ENCODE measurements at places on chromosomes 7 and 10.

GRCh38 chr7:37448011-37448635 lies 541 bp downstream of the ELMO1 start:
- DNase-seq, result peak; percentile 29

- no peak for DNase-seq
Measured at GRCh38 chr7:22277375-22277774, 79.6 kb downstream of the RAPGEF5 start.

GRCh38 chr7:30911133-30911532 lies 520 bp upstream of the AQP1 start:
- DNase-seq, result no peak

- no peak for DNase-seq
Measured at GRCh38 chr7:42192851-42193461, 44.1 kb downstream of the GLI3 start.

DNA sequence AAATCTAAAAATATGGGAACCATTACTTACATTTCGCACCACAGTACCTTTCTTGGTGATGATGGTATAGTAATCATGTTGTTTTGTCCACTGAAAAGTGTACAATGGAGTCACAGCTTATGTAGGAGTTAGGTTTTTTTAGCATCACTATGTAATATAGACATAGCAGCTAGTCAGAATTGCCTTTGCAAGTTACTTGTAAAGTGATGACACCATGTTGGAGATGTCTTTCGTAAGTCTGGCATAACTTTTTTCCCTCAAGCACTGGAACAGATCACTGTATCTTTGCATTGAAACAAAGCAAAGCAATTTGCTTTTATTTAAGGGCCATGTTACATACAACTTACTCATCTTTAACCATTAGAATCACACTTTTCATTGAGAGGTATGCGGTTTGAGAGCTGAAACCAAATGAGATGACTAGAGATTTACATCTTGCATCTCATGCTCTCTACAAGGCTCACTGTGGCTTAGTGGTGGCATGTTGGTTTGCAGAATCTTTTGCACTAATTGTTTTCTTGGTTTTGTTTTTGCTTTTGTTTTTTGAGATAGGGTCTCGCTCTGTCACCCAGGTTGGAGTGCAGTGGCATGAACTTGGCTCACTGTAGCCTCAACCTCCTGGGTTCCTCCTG lies 18.3 kb downstream of the UBN2 start:
- DNase-seq, result no peak

- DNase-seq, result no peak
Measured at GRCh38 chr7:121313793-121314676, 14.8 kb upstream of the WNT16 start.

GRCh38 chr10:42177077-42177792 lies 461.1 kb downstream of the ZNF33B start:
- DNase-seq, result peak; percentile 8

DNA sequence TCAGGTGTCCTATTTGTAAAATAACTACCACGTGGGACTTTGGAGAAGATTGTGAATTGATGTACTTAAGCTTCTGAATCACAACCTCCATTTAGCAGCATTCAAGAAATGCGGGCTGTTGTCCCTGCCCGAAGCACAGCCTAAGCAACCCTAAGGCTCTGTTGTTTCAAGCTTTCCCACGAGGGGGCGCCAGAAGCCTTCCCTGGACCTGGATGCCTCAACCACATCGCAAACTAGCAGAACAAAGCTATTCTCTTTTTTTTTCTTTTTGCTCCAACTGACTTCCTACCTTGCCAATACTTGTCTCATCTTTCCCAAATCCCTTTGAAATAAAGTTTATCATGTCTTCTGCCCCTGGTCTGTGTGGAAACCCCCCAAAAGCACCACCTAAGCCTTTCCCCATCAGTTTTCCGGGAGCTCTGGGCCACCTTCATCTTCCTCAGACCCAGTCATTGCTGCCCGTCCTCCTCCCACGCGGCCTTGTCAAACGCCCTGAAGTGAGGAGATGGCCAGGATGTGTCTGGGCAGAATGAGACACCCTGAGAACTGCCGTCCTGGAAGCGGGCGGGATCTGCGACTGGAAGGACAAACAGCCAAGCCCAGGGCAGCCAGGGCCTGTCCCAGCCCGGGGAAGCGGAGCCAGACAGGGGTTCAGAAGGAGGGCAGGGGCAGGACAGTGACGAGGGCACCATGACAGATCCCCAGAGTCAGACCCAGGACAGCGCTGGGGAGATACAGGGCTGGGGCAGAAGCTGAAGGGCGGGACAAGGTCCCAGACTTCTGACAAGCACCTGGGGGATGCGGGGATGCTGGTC lies 112.7 kb downstream of the SLIT1 start:
- peak; percentile 75 for DNase-seq

DNA sequence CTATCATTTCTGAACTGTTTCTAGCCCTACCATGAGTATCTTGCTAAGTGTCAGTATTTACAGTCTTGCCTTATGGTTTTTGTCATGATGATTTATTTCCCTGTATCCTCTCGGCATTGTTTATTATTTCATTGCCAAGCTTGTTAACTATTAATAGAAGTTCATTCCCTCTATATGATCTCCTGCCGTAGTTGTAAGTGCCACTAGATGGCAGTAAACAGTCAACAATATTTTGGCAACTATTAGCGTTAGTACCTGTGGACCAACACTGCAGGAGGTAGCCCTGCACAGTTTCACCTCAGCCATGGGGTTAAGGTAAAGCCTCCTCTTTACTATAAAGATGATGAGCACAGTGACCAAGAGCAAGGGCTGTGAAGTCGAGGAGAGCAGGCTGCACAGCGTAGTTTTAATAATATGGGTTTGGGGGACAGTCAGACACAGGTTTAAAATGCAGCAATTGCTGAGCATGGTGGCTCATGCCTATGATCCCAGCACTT lies 26.1 kb upstream of the CCNJ start:
- DNase-seq, result no peak

DNA sequence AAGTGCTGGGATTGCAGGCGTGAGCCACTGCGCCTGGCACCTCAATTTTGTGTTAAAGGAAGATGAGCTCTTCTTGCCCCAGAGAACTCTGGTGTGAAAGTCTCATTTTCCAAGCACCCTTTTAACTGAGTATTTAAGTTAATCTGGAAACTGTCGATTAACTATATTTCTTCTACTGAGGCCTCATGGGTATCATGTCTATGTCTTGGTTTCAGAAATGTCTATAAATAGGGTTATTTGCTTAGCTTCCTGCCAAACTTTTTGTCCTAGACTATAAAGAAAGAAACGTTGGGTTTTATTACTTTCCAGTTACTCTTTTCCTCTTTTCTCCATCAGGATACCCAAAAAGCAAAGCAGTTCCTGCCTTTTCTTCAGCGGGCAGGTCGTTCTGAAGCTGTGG lies 102.4 kb downstream of the LRRC4 start:
- no peak for DNase-seq

GRCh38 chr10:70615784-70616522 lies 13.4 kb upstream of the PRF1 start:
- no peak for DNase-seq

DNA sequence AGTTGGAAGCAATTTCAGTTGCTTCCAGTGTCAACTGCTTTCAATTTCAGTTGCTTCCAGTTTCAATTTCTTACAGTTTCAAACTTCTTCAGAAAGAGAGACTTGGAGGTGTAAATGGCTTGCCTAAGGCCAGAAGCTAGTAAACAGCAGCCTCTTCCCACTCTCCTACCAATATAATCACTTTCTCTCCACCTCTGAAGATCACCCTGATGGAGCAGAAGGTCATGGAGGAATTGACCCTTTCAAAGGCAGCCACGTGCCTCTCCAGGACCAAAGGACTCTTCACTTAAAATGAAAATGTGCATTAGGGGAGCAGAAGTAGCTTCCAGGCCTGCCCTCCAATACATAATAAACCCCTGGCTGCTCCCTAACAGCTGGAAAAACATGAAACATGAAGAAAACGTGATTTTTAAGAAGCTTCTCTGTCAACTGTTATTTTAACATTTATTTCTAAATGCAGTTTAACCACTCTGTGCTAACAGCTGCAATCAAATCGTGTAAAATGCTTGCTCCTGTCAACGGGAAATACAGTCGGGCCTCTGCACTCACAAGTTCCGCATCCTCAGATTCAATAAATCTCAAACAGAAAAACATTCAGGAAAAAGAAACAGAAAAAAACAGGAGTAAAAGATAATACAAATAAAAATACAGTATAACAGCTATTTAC lies 1020.6 kb downstream of the XPNPEP1 start:
- DNase-seq, result no peak

DNA sequence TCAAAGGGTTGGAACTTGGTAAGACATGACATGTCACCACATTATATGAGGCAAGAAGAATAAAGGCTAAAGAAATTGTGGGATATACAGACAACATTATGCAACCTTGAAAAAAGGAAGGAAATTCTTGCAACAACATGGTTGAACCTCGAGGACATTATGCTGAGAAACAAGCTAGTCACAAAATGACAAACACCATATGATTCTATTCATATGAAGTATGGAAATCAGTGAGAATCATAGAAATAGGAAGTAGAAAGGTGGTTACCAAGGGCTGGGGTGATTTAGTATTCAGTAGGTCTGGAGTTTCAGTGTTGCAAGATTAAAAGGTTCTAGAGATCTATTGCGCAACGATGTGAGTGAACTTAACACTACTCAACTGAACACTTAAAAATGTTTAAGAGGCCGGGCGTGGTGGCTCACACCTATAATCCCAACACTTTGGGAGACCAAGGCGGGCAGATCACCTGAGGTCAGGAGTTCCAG lies 126.9 kb upstream of the TBX20 start:
- no peak for DNase-seq

GRCh38 chr10:92544296-92544695 lies 29.6 kb downstream of the IDE start:
- no peak for DNase-seq

DNA sequence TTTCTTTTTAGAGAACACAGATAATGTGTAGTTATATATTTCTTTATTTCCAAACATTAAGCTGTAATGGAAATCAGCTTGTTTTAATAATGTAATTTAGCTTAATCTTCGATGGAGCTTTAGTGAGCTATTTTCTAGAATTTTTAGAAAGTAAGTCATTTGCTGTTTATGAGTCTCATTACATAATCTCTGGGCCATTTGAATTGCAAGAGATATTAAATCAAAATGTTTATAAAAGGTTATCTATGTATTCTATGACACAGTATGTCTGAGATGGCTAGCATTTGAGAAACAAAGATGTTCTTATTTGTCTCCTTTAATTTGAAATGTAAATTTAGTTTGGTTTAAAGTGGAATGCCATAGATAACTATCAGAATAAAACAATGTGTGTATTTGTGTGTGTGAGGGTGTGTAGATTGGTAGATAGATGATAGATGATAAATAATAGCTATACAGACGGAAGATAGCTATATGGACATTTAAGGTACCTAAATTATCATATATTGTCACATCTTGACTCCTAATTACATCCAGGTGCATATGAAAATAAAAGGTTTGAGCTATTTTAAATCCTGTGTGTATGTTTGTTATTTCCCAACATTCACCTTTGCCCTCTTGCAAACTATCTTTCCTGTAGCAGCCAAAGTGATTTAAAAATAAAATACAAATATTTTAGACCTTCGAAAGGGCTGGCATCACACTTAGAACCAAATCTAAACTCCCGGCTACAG lies 478.0 kb upstream of the KLF6 start:
- DNase-seq, result no peak

- no peak for DNase-seq
Measured at GRCh38 chr7:93055543-93056107, 62.2 kb downstream of the SAMD9 start.

GRCh38 chr10:59880971-59881510 lies 25.3 kb downstream of the CCDC6 start:
- peak; percentile 29 for DNase-seq

DNA sequence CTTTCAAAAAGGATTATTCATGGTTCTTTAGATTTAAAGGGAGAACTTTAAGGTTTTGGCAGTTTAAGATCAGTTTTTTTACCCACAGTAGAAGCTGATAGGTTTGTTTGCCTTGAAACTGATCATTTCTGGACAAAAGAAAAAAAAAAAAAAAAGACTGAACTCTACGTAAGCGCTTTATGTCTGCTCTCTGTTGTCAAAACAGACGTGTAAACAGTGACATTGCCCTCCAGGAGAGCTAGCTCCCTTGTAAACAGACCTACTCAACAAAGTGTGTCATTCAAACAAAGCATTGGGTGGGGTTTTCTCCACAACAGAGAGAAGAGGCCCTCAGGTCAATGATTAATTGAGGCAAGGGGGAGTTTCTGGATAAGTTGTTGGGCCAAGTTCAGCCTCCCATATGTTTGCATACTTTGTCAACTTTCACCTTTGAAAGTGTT lies 568.1 kb upstream of the LRRN3 start:
- no peak for DNase-seq

GRCh38 chr7:100570954-100571828 lies 2.5 kb downstream of the SAP25 start:
- DNase-seq, result no peak

DNA sequence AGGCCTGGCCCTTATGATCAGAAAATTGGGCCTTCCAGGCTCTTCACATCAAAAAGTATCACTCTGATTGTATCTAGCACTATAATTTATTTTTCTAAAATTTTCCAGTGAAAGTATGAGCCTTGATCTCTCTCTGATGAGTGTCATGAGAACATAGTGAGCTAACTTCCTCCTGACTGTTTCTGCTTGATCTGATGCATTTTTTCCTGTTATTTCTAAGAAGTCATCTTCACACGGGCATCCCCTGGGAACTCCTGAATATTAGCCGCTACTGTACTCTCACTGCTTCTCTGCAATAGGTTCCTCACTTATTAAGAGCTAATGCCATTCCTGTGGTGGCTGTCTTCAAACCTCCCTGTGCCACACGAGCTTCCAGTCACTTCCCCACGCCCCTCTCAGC lies 63.1 kb upstream of the ZPBP start:
- DNase-seq, result no peak

GRCh38 chr7:135386181-135386580 lies 123.7 kb downstream of the CNOT4 start:
- DNase-seq, result no peak

DNA sequence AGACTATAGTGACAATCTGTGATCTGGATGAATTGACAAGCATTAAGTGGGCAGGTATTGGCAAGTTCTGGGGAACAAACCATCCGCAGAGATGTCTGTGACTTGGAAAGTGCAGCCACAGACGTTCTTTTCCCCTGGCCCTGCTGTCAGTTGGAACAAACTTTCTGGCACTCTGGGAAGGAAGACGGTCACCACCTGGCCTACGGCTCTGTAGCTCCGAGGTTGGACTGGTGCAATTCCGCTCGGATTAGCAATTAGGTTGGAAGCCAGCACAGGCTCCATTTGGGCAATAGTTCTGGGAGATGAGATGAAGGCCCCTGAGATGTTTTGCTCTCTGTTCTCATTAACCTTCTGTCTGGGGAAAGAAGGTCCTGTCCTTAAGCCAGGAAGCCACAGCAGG lies 437.5 kb downstream of the CALN1 start:
- DNase-seq, result no peak

- DNase-seq, result no peak
Measured at GRCh38 chr7:132877573-132877972, 204.3 kb downstream of the CHCHD3 start.
